ENCODE measurements at places on chromosomes 2 and 18.

GRCh38 chr18:78891185-78891762 lies 88.3 kb upstream of the SALL3 start:
- DNase-seq = no peak

DNA sequence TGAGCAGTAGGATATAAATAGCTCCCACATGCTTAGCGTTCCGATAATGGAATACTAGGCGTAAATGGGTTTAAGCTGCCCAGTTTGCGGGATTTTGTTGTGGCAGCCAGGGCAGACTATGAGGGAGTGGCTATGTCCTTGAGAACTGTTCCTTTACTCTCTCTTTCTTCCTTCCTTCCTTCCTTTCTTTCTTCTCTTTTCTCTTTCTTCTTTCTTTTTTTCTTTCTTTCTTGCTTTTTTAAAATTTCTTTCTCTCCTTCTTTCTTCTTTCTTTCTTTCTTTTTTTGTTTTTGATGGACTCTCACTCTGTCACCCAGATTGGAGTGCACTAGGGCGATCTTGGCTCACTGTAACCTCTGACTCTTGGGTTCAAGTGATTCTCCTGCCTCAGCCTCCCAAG lies 9.1 kb upstream of the PRELID3A start:
- DNase-seq = no peak

GRCh38 chr2:60481257-60481656 lies 72.2 kb downstream of the BCL11A start:
- no peak for DNase-seq

DNA sequence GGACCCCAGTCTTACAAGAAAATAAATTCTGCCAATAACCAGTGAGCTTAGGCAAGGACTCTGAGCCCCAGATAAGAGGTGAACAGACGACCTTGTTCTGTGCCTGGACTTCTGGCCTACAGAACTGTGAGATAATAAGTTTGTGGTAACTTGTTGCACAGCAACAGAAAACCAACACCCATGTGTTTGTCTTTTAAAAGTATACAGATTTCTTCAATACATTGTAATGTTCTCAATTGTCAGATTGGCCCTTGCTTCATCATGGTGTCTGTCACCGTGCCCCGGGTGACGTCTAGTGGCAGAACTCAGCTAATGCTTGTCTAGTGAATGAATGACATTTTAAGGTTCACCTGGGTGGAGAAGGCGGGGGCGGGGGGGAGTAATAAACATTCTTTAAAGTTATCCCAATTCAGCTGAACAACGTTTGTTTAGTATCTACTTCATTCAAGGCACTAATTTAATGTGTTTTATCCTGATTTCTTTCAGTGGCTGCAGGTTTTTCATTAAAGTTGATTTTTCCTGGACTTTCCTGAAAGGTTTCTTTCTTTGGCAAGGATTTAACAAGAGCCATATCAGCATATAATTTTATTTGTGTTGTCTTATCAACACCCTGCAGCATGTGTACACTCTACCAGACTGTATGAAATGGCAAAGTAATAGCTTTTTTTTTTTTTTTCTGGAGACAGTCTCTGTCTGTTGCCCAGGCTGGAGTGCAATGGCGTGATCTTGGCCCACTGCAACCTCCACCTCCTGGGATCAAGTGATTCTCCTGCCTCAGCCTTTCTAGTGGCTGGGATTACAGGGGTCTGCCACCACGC lies 123.8 kb upstream of the DLX2 start:
- peak; percentile 29 for DNase-seq

GRCh38 chr2:167992278-167992677 lies 255.1 kb downstream of the STK39 start:
- DNase-seq = no peak

Measured in activated CD4-positive, alpha-beta T cell treated with anti-CD3 and anti-CD28 coated beads, Interleukin-2, amount 50 U/mL, for 4 hours (primary cell).